Bronchial epithelial cell (primary cell): ENCODE measurements at places on chromosomes 11 and 22. TPM values are rescaled to one million over a fixed set of nuclear protein-coding genes. Genes with fewer than 3 reads are reported as not detected.

The HTR3B gene
- total RNA-seq, result not detected in 2 replicates

The PHF21B gene
- total RNA-seq, result not detected in 2 replicates

The IFTAP gene
- total RNA-seq, result 16.1 and 17.2 TPM in 2 replicates

The CBLIF gene
- total RNA-seq, result not detected in 2 replicates

The FAM111B gene
- total RNA-seq, result under 0.01 TPM in 2 replicates

The RTCB gene
- 107 and 165 TPM in 2 replicates for total RNA-seq

The CRYAB gene
- 1.2 TPM in 1 of 2 replicates, not detected in the other for total RNA-seq

GRCh38 chr11:95912902-95913560, 10.9 kb downstream of the MTMR2 start:
- DNase-seq, result peak; percentile 80

- peak; percentile 11 for DNase-seq
Measured at GRCh38 chr11:71935338-71935925, 6.6 kb downstream of the RNF121 start.

GRCh38 chr11:122850076-122850631, 11.9 kb downstream of the CRTAM start:
- peak; percentile 69 for DNase-seq

- no peak for DNase-seq
Measured at GRCh38 chr22:49590851-49591445, 236.7 kb downstream of the BRD1 start.

- peak; percentile 58 for DNase-seq
Measured at GRCh38 chr11:15038963-15039362, 34.4 kb upstream of the CALCB start.

DNA sequence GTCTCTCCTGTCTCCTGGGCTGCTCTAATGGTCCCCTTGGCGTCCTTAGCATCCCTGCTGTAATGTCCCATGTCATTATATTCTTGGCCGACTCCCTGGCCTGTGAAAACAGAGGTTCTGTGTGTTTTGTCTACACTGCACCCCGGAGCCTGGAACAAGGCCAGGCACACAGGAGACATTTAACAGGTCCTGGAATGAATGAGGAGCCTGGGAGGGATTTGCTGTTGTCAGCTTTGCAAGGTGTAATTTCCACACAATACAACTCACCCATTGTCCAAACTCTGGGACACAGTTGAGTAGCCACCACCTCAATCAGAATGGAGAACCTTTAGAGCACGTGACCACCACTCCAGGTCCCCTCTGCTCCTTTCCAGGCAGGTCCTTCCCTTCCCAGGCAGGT, 14.9 kb upstream of the PDGFB start:
- DNase-seq, result no peak

- DNase-seq, result peak; percentile 67
Measured at GRCh38 chr11:66568124-66568916, at the start of gene CTSF. Gene CTSF, minus strand, starts transcription at chr11:66568606. Its CDS starts 120 bp downstream, at chr11:66568486.

DNA sequence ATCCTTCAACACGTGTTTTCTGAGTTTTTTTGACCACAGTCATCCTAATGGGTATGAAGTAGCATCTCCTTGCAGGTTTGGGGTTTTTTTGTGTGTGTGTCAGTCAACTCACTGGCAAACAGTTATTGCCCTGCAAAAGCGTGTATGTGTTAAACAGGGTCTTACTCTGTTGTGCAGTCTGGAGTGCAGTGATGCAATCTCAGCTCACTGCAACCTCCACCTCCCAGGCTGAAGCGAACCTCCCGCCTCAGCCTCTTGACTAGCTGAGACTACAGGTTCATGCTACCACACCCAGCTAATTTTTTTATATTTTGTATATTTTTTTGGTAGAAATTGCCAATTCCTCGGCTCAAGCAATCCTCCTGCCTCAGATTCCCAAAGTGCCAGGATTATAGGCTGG, 15.4 kb downstream of the CELSR1 start:
- no peak for DNase-seq
